NCI-H446 (cell line): ENCODE measurements at places on chromosomes 6 and 20.

GRCh38 chr6:167493976-167494697, 169.3 kb downstream of the TTLL2 start:
- DNase-seq: no peak

GRCh38 chr20:37538003-37538402, 10.3 kb upstream of the BLCAP start:
- DNase-seq: peak; percentile 57

- no peak for DNase-seq
Measured at GRCh38 chr6:154123155-154123956, 84.3 kb downstream of the OPRM1 start.

DNA sequence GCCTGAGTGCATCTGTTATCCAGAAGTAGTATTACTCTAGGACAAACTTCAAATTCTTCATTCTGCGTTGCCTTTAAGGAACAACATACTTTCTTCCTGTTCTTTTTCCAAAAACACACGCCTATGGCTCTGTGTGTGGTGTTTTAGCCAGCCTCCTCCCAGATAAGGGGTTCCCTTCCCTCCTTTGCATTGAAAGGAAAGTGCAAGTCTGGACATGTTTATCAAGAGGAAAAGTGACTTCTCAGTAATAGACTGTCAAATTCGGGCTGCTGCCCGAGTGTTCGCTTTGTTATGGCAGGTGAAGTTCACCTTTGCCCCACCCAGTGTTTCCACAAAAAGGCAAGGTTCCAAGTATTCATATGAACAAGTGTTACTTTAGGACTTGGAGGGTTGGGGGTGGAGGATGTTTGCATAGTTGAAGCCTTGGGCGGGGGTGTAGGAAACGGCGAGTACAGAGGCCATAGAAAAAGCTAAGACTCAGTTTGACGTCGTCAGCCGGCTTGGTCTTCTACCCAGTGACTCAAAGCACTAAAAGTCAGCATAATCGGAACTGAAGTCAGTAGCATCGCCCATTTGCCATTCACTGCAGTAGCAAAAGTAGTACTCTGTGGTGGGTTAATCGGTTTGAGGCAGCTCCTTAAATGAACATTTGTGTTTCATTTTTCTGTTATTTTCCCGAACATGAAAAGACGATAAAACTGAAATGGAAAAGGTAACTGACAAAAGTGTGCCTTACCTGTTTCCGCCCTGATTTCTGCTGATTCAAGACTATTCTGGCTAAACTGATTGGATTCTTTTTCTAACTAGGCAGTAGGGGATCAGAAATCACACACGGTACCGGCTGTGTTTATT, 12.5 kb downstream of the PRDM1 start:
- no peak for DNase-seq

GRCh38 chr6:156978948-156979347, 201.8 kb downstream of the ARID1B start:
- no peak for DNase-seq

- no peak for DNase-seq
Measured at GRCh38 chr6:13553646-13554045, 20.8 kb upstream of the SIRT5 start.

DNA sequence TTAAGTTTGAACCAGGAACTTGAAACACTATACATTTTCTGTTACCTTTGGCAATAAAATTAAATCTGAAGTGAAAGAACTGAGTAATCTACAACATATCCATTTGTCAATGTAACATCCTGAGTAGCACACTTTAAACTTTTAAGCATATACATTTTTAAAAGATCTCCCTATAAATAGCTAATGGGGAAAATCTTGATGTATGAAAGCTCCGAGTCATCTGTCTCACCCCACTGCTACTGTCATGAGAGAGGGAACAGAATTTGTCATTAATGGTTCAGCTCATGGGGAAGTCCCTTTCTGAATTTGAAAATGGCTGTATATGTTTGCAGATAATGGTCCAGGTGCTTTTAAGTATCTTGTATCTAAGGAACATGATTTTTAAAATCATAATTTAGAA, 55.2 kb upstream of the NOX3 start:
- DNase-seq: no peak

- no peak for DNase-seq
Measured at GRCh38 chr20:19981031-19981451, 36.1 kb upstream of the NAA20 start.

- no peak for DNase-seq
Measured at GRCh38 chr6:49543087-49543858, 7.2 kb upstream of the C6orf141 start.

DNA sequence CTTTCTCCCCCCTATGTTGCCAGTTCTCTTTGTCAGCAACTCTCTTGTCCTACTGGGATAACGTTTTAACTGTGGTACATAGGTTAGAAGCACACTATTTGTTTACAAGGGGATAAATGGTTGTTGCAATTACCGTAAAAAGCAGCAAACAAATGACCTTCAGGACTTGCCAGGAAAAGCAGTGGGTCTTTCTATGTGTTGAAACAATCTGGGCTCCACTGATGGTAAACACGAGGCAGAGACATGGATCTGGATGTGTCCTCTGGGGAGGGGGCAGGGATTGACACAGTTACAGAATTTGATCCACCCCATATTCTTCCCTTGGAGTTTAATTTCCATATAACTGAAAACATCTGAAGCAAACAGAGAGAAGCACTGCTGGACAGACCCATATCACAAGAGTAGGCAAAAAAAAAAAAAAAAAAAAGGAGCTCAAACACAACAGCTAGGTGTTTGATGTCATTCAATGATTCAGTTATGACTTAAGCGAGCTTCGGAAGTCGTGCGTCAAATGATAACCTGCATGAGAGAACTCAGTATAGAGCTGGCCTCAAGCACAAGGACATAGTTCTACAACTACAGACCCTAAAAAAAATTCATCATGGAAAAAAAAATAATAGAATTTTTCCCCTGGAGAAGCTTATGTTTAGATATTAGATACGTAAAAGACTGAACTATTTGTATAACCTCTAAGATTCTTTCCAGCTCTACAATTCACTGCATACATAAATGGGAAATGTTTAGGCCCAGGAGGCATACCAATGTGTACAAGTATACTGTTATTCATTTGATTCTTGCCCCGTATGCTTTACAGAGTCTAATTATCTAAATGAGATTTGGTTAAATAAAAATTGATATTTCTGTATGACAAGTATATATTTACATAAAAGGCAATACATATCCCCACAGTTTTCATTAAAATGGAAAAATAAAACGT, 127.7 kb downstream of the ALDH8A1 start:
- no peak for DNase-seq

GRCh38 chr6:55034752-55035151, 139.6 kb upstream of the HCRTR2 start:
- no peak for DNase-seq

DNA sequence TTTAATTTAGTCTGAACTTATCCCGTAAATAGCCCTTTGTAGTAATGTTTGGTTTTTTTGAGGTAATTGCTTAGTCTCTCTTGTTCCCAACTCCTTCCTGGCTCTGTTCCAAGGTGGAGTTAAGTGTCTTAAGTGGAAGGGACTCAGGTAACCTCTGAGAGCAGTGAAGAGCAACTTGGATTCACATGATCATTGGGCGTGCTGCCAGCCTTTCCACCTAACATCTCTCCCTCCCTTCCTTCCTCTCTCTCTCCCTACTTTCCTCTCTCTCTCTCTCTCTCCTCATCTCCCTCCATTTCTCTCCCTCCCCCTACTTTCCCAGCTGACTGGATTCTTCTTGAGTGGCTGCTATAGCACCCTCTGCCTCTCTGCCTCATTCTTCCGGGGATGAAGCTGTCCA, 232.9 kb upstream of the SASH1 start:
- no peak for DNase-seq

- no peak for DNase-seq
Measured at GRCh38 chr20:5153612-5154542, 27.1 kb downstream of the CDS2 start.

- DNase-seq: no peak
Measured at GRCh38 chr6:41408576-41408975, 73.2 kb downstream of the NCR2 start.

- no peak for DNase-seq
Measured at GRCh38 chr6:117028256-117028655, 151.2 kb downstream of the RFX6 start.

DNA sequence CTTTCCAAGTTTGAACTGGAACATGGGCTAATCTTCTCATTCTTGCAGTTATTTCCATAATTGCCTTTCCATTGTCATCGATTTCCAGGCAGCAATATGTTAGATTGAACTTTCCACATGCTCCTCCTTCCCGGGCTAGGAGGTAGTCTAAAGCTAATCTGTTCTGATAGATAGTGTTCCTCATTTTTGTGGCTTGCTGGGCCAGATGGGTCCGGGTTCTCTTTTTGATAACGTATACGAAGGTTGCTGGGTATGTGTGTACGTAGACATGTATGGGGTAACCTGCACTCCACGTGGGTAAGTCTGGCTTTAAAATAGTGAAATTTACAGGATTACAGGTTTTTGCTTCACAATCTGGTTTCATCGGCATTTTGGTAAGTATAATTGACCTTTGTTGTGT, 14.0 kb upstream of the GMPR start:
- DNase-seq: no peak

DNA sequence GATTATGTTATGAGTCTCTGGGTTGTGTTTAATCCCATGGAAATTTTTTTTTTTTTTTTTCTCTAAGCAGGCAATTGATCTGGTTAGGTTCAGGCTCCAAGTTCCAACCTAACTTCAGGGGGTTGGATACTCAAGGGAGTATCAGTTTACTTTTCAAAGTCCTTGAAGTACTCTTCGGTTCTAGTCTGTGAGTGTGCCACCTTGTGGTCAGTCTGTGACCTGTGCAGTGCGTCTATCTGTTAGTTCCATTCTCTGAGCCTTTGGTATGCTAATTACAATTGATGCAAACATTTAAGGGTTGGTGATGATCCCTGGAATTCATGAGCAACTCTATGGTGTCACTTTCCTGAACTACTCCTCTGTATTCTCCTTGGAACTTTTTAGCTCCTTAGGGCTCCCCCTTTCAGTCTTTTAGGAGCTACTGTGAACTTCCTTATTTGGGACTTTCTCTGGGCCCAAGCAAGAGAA, 342.0 kb downstream of the SOX4 start:
- no peak for DNase-seq

GRCh38 chr6:120129228-120129627, 779.7 kb upstream of the MAN1A1 start:
- DNase-seq: no peak

DNA sequence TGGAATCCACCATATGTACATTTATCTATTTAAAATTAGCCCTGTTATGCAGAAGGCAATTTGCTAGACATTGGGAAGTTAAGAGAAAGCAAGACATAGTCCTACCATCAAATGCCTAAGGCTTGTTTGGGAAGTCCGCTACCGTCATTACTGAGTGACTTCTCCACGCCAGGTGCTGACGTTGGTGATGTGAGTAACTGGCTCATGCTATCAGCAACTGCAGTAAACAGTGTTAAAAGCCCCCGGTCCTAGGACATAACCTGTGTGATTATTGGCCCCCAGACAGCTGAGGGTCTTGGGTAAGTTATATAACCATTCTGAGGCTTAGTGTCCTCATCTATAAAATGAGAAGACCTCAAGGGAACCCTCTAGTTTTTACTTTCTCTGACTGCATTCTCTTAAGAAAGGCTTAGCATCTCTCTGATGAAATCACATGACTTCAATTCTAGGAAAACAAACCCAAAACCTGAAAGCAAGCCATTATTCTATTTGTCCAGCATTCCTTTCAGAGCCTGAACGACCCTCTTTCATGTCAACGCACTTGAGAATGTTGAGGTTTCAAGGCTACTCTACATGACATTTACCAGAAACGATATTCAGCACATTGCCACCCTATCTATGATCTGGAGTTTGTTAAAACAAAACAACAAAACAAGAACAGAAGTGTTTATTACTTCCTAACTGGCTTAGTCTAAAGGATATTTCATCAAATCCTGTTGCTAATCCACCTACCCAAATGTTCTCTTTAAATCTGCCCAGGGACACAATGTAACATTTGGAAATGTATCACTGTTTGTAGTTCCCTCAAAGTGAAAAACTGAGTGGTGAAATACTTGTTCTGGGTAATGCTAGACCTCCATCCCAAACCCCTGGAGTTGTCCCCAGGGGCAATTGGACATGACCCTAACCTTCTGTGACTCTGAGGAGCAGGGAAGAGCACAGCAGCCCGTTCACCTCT, 133.8 kb downstream of the BTBD3 start:
- DNase-seq: no peak

DNA sequence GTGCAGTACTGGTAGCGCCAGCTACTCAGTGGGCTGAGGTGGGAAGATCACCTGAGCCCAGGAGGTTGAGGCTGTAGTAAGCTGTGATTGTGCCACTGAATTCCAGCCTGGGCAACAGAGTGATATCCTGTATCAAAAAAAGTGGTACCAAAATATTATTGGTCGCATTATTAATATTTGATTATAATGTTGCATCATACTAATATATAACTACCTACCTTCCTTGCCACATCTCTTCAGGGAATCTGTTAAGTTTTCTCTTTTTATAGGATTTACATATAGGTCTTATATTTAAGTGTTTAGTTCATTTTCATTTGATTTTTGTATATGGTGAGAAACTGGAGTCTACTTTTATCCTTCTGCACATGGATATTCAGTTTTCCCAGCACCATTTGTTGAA, 66.3 kb upstream of the PHACTR3 start:
- no peak for DNase-seq

- no peak for DNase-seq
Measured at GRCh38 chr6:154805288-154805911, 72.2 kb downstream of the SCAF8 start.

GRCh38 chr6:38043259-38043753, 223.8 kb downstream of the ZFAND3 start:
- no peak for DNase-seq

DNA sequence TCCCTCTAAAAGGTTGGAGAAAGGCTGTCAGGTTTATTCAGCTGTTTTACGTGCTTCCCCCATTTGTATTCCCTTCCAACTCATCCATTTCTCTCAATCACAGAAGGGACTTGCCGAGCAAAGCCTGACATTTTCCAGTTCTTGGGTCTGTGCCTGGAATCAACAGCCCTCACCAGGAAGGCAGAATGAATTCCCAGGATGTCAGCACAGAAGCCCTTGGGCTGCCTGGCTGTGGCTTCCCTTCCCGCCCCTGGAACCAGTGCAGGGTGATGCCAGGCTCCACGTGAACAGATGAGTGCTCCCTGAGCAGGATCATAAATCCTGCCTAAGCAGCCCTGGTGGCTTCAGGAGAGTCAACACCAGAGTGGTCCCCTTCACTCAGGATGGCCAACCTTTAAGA, 86.1 kb upstream of the CD83 start:
- DNase-seq: peak; percentile 91

GRCh38 chr6:122143813-122144601, 255.4 kb upstream of the HSF2 start:
- no peak for DNase-seq
